ENCODE measurements at places on chromosomes 3 and 15.
A peak's percentile ranks its signal among the peaks of the same experiment; 100 is the strongest.

- DNase-seq = peak; percentile 90
- H3K27ac ChIP-seq = no peak overlapping the region
- H3K4me1 ChIP-seq = peaks cover 15% of the 10 kb centered on the region
- no peaks in the 10 kb centered on the region for H3K27me3 ChIP-seq
- no peaks in the 10 kb centered on the region for H3K36me3 ChIP-seq
Observed at GRCh38 chr3:52220380-52221026, 4.9 kb downstream of the TLR9 start.

DNA sequence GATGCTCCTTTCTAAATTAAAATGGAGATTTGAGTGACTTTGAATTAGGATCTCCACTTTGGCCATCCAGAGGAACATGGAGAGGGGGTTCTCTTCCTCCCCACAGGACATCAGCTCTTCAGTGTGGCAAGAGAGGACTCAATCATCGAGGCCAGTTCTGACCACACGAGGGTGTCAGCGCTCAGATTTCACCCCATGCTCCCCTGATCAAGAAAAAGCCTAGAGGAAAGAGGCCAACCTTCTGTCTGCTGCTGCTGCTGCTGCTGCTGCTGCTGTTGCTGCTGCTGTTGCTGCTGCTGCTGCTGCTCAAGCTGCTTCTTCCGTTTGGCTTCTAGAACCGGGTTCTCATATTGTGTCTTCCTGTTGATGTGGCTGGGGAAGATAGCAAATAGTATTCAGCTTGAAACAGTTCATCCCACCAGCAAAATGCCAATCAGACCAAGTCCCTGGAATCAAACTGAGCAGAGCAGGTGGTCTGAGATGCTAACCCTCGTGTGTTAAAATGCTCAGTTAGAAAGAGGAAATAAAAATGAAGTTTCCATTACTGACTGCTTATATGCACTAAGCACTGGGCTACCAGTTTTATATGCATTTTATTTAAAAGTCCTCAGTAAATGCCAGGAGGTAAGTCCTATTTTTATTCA lies 599.0 kb downstream of the MAGI1 start:
- no peak overlapping the region for H3K27ac ChIP-seq
- H3K27me3 ChIP-seq = no peaks in the 10 kb centered on the region
- no peak overlapping the region for H3K4me3 ChIP-seq

GRCh38 chr3:95883801-95884200 lies 930.6 kb upstream of the EPHA6 start:
- no peak for DNase-seq
- no peaks in the 10 kb centered on the region for H3K4me1 ChIP-seq
- no peaks in the 10 kb centered on the region for H3K27me3 ChIP-seq
- H3K4me3 ChIP-seq = no peak overlapping the region
- H3K36me3 ChIP-seq = no peaks in the 10 kb centered on the region

GRCh38 chr15:66210684-66211083 lies 42.9 kb downstream of the MEGF11 start:
- H3K27ac ChIP-seq = no peak overlapping the region
- no peaks in the 10 kb centered on the region for H3K4me1 ChIP-seq
- no peak overlapping the region for H3K4me3 ChIP-seq
- H3K36me3 ChIP-seq = no peaks in the 10 kb centered on the region
- DNase-seq = no peak

- no peak for DNase-seq
- no peaks in the 10 kb centered on the region for H3K4me1 ChIP-seq
Observed at GRCh38 chr15:31511707-31512310, 185.2 kb downstream of the KLF13 start.

- H3K27ac ChIP-seq = no peak overlapping the region
- no peak overlapping the region for H3K4me3 ChIP-seq
- no peaks in the 10 kb centered on the region for H3K36me3 ChIP-seq
Observed at GRCh38 chr3:71466483-71466882, 117.0 kb downstream of the FOXP1 start.

DNA sequence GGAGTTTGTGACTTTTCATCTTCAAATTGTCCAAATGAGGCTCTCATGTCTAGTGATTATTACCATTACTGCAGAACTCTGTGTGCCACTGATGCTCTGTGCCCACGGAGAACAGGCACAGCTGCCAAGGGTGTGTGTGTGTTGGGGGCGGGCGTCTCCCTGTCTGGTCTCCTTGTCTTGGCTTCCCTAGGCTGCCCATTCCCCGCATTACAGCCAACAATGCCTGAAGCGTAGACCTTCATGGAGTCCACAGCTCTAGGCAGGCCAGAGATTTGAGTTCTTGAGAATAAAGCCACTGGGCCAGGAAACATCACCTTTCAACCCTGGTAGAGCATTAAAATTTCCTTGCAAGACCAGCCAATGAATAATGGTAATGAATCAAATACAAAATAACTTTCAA lies 42.7 kb downstream of the CCNB2 start:
- no peaks in the 10 kb centered on the region for H3K4me1 ChIP-seq
- H3K27me3 ChIP-seq = no peaks in the 10 kb centered on the region
- no peak for DNase-seq
- no peak overlapping the region for H3K4me3 ChIP-seq
- no peak overlapping the region for H3K27ac ChIP-seq
- H3K36me3 ChIP-seq = peaks cover 3% of the 10 kb centered on the region

DNA sequence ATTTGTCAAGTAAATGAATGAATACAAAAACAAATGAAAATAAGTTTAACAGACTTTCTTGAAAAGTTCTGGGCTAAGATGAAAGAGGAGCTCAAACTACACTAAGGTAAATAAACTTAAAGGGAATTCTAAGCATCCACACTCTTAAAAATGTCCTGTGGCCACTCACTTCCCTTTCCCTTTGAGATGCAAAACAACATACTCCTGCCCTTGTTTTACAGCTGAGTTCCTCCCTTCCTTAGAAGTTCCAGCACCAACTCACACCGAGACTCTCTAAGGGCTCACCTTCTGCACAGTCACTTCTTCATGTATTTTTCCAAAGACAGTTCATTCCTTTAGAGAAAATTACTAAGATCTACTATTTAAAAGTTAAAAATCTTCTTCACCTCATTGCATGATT lies 123.3 kb upstream of the CMC1 start:
- H3K4me1 ChIP-seq = no peaks in the 10 kb centered on the region
- H3K27me3 ChIP-seq = no peaks in the 10 kb centered on the region
- no peaks in the 10 kb centered on the region for H3K36me3 ChIP-seq
- no peak for DNase-seq
- no peak overlapping the region for H3K4me3 ChIP-seq

DNA sequence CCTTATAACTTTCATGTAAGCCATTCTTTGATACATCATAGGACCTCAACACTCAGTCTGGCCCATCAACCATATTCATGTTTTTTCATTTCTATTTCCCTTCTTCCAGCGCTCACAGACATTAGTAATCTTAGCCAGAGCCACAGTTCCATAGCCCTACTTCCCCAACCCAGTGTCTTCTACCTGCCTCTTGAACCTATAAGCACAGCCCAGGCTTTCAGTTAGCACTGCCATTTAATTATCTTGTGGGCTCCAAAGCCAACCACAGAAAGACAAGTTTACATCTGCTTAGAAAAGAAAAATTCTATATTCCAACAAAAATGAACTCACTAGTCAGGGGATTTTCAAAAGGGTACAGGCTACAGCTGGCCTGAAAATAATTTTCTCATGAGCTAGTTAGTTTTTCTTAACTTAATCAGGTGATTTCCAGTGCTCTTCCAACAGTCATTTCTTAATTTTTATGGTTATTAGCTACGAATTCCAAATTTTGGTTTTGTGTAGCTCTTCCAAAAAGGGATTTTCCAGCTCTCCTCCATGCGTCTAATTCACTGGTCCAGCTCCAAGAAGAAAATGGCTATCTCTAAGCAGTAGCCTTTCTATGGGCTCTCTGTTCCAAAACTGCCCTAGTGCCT lies 13.7 kb downstream of the CD200 start:
- H3K36me3 ChIP-seq = no peaks in the 10 kb centered on the region
- H3K27me3 ChIP-seq = no peaks in the 10 kb centered on the region
- no peak overlapping the region for H3K27ac ChIP-seq
- H3K4me1 ChIP-seq = no peaks in the 10 kb centered on the region
- no peak overlapping the region for H3K4me3 ChIP-seq
- DNase-seq = no peak

- no peaks in the 10 kb centered on the region for H3K36me3 ChIP-seq
- H3K27ac ChIP-seq = no peak overlapping the region
- H3K27me3 ChIP-seq = no peaks in the 10 kb centered on the region
- no peak overlapping the region for H3K4me3 ChIP-seq
Observed at GRCh38 chr15:26651909-26652308, 121.0 kb downstream of the GABRB3 start.

GRCh38 chr15:62275831-62276230 lies 110.7 kb upstream of the C2CD4B start:
- no peak for DNase-seq
- H3K4me3 ChIP-seq = no peak overlapping the region
- H3K27me3 ChIP-seq = no peaks in the 10 kb centered on the region
- H3K36me3 ChIP-seq = no peaks in the 10 kb centered on the region

GRCh38 chr3:151925876-151926275 lies 52.4 kb downstream of the SUCNR1 start:
- no peak overlapping the region for H3K27ac ChIP-seq
- H3K27me3 ChIP-seq = no peaks in the 10 kb centered on the region
- no peaks in the 10 kb centered on the region for H3K36me3 ChIP-seq
- no peaks in the 10 kb centered on the region for H3K4me1 ChIP-seq

GRCh38 chr3:138381950-138382715 lies 33.8 kb downstream of the MRAS start:
- H3K36me3 ChIP-seq = no peaks in the 10 kb centered on the region
- H3K27ac ChIP-seq = peak overlapping the region; percentile 22
- no peak overlapping the region for H3K4me3 ChIP-seq
- no peaks in the 10 kb centered on the region for H3K27me3 ChIP-seq
- H3K4me1 ChIP-seq = no peaks in the 10 kb centered on the region

GRCh38 chr3:123559040-123559861 lies 25.6 kb downstream of the HACD2 start:
- no peak for DNase-seq
- no peaks in the 10 kb centered on the region for H3K4me1 ChIP-seq
- H3K36me3 ChIP-seq = no peaks in the 10 kb centered on the region

- no peak overlapping the region for H3K4me3 ChIP-seq
- no peak overlapping the region for H3K27ac ChIP-seq
- no peaks in the 10 kb centered on the region for H3K27me3 ChIP-seq
Observed at GRCh38 chr15:25727867-25728600, 135.1 kb downstream of the ATP10A start.

- H3K4me3 ChIP-seq = no peak overlapping the region
- no peak for DNase-seq
- H3K36me3 ChIP-seq = no peaks in the 10 kb centered on the region
- no peaks in the 10 kb centered on the region for H3K4me1 ChIP-seq
- H3K27ac ChIP-seq = no peak overlapping the region
Observed at GRCh38 chr3:150077581-150078247, 107.0 kb upstream of the PFN2 start.

GRCh38 chr15:62147551-62147950 lies 17.5 kb downstream of the C2CD4B start:
- peak; percentile 68 for DNase-seq
- H3K36me3 ChIP-seq = no peaks in the 10 kb centered on the region
- H3K27ac ChIP-seq = peak overlapping the region; percentile 81
- H3K27me3 ChIP-seq = no peaks in the 10 kb centered on the region
- H3K4me1 ChIP-seq = peaks cover 26% of the 10 kb centered on the region
- H3K4me3 ChIP-seq = no peak overlapping the region

DNA sequence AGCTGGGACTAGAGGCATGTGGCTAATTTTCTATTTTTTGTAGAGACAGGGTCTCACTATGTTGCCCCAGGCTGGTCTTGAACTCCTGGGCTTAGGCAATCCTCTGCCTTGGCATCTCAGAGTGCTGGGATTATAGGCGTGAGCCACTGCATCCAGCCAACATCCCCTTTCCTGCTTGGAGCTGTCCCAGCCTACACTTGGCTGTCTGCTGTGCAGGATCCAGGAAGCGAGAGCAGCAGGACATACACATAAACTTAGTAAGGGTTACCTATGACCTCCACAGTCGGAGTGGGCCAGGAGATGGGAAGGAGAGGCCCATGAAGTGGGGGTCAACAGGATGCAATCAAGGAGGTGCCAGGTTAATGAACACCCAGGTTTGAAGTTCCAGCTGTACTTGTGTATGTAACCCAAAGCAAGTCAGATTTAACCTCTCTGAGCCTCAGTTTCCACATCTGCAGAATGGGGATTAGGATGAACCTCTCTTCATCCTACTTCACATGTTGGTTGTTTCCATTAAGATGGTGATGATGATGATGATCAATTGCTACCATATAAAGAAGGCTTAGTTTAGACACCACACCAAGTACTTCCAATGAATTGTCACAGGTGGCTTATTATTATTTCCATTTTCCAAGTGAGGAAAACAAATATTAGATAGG lies 69.5 kb upstream of the OXTR start:
- no peak overlapping the region for H3K4me3 ChIP-seq
- no peaks in the 10 kb centered on the region for H3K27me3 ChIP-seq
- H3K27ac ChIP-seq = no peak overlapping the region

DNA sequence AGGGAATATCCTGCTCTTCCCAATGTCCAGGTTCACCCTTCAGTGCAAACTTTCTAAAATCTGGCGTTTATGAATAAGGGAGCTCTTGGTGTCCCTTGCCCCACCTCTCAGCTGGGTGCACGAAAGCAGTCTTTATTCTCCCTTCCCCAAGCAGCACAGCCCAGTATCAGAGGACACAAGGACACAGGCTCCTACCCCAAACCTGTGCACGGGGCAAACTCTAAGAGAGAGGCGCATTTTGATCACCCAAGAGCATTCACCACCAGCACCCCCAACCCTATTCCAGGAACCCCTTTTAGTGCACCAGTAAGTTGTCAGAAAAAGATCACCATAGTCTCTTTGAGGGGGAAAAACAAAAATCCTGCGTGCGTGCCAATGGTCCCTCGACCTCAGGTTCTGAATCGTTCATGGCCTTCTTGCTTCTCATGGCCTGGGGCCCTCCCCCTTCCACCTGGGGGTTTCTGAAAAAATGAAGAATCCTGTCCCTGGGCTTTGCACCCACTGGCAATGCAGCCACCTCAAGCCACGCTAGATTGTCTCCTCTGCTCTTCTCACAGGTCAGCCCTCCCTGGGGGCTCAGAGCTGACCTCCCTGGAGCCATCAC lies 78.9 kb downstream of the FAM174B start:
- no peaks in the 10 kb centered on the region for H3K27me3 ChIP-seq
- H3K4me1 ChIP-seq = no peaks in the 10 kb centered on the region
- DNase-seq = no peak
- no peaks in the 10 kb centered on the region for H3K36me3 ChIP-seq

DNA sequence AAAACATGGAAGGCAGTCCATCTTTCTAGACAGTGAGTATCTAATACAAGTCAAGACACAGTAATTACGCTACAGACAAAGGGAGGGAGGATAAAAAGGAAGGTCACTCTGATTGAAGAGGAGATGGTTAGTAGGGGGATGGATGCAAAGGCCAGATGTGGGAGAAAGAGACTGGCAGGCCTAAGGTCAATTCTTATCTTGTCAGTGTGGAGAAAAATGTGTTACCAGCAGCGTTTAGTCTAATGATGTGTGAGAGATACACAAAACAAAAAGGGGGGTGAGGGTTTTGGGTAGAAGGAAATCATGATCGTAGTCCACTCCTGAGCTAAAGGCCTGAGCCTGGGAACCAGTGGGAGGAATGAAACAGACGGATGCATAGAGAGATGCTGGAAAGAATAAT lies 46.7 kb downstream of the RFTN1 start:
- H3K36me3 ChIP-seq = no peaks in the 10 kb centered on the region
- no peaks in the 10 kb centered on the region for H3K4me1 ChIP-seq
- no peaks in the 10 kb centered on the region for H3K27me3 ChIP-seq

Data from pancreas (tissue), 10 donors.